ENCODE measurements at places on chromosomes 3 and 15. TPM values are rescaled to one million over a fixed set of nuclear protein-coding genes. Genes with fewer than 3 reads are reported as not detected.

The ECE2 gene
- not detected for total RNA-seq

The TEX264 gene
- 24.6 TPM for total RNA-seq

The KLHL6 gene
- total RNA-seq, result 3.5 TPM

The ZNF80 gene
- not detected for total RNA-seq

The VEPH1 gene
- 0.58 TPM for total RNA-seq

The FOXL2NB gene
- total RNA-seq, result not detected

The CACNA2D3 gene
- total RNA-seq, result 54.0 TPM

The ADAMTS17 gene
- total RNA-seq, result 10.7 TPM

- DNase-seq, result peak; percentile 30
Measured at GRCh38 chr15:51349156-51349844, 7.8 kb downstream of the GLDN start.

DNA sequence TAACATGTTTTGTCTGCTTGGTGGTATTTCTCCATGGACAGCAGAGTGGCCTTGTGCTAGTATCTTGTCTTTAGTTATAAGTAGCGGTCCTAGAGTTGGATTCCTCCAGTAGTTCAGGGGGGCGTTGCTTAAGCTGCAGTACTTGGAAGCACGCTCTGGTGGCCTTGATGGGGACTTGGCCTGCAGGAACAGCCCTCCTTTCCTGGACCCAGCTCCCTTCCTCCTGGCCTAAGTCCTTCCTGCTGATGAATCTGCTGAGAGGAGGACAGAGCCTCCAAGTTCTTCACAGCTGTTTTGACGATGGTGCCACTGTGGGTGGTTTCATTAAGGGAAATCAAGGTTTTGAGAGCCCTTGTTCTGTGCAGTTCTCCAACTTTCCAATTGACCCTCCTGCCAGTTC lies 38.6 kb upstream of the SEC22A start:
- DNase-seq, result no peak

- no peak for DNase-seq
Measured at GRCh38 chr15:44034334-44034733, 160.7 kb downstream of the FRMD5 start.

DNA sequence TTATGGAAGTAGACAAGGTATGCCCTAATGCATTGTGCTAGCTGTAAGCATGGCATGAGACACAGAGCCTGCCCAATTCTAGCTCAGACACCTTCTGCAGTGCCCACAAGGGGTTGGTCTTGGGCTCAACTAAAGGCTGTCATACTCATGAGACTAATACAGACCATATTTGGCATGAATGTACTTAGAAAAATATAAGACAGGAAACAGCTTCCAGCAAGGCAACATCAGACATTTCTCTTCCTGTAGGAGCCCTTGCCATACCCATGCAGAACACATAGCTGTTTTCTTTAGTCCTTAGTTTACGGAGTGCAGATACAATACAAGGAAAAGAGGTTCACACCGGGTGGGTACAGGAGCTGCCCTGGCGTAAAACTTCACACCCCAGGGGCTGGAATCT lies 30.5 kb upstream of the NR1I2 start:
- no peak for DNase-seq

GRCh38 chr3:119598410-119599098 lies 869 bp downstream of the PLA1A start:
- no peak for DNase-seq

GRCh38 chr15:90697175-90697574 lies 20.0 kb upstream of the BLM start:
- no peak for DNase-seq

DNA sequence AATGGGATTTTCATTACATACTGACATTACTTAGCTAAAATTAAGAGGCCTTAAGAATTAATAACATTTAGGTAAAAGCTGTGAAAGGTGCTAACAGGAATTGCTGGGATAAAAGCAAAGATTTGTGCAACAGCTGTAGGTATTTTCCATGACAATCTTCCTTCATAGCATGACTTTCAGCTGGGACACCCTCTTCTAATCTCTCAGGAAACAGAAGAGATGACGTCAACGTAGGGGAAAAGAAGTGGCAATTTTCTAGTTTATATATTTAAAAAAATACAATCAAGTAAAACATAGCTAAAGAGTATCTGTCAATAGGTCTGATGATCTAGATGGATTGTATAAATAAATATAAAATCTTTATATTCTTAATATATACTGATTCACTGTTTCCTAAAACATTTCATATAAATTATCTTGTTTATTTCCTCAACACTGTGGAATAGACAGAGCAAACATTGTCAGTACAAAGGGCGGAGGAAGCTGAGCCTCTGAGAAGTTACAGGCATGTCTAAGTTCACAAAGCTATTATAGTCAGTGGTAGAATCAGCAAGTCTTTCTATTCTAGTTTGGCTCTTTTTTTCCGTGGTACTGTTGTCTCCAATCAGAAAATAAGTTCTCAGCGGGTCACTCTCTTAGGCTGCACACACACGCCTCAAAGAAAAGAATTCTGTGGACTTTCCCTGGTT lies 217.0 kb downstream of the P3H2 start:
- peak; percentile 5 for DNase-seq

DNA sequence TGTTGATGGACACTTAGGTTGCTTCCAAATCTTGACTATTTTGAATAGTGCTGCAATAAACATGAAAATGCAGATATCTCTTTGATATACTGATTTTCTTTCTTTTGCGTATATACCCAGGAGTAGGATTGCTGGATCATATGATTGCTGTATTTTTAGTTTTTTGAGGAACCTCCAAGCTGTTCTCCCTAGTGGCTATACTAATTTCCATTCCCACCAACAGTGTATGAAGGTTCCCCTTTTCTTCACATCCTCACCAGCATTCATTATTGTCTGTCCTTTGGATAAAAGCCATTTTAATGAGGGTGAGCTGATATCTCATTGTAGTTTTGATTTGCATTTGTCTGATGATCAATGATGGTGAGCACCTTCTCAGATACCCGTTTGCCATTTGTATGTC lies 12.5 kb downstream of the PATL2 start:
- DNase-seq, result no peak

DNA sequence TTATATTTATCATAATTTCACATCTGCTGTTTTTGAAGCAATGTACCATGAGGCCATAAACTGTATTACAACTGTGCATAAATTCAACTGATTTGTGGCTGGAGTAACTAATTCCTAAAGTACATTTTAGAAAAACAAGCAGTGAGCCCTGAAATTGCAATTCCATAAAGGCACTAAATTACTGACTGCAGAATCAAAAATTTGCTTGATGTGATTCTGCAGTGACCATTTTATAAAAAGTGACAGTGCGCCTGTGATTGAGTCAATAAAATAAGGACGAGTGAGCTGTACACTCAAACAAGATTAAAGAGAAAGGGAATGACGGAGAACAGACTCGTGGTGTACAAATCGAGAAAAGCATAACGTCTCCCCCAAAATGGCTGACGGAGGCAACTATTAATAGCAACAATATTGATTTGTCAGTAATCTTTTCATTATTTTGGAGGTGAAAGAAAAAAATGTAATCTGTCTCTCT lies 121.4 kb upstream of the MEIS2 start:
- DNase-seq, result peak; percentile 16

DNA sequence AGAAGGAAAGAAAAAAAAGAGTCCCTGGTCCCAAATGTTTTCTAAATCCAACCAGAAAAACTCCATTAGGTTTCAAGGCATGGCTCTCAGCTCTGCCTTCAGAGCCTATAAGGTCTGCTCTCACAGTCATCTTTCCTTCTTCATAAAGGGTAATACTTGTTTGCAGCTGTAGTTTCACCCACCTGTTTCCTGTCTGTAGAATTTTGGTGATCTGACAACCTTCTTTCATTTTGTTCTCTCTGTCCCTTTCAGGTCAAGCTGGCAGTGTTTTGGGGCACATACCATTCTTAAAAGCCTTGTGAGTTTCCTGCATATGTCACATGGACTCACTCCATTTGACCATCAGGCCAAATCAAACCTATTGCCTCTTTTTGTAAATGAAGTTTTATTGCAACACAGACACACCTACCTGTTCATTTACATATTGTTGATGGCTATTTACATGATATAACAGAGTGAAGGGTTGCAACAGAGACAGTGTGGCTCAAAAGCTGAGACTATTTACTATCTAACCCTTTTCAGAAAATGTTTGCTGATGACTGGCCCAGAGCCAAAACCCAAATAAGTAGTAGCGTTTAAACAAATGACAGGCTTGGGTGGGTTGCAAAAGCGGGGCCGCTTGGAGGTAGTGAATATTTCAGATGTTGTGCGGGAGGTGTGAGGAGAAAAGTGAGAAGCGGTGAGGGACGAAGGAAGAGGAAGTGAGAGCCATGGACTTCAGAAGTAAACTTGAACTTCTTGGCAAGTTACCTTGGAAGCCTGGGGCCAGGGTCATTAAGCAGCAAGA lies 292.7 kb upstream of the PROK2 start:
- DNase-seq, result no peak

- no peak for DNase-seq
Measured at GRCh38 chr3:111720681-111721380, 125.7 kb upstream of the ZBED2 start.

DNA sequence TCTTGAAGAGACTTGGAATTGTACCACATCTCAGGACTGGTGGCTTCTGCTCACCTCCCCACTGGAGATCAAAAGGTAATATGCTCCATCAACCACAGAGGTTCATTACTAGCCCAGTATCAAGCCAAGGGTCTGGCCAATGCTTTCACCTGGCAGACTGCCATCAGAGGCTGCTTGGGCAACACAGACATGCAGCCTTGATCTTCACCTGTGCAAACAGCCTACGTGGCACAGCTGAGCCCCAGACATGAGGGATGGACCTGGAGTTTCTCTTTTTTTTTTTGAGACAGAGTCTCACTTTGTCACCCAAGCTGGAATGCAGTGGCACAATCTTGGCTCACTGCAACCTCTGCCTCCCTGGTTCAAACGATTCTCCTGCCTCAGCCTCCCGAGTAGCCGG lies 105.6 kb upstream of the HES1 start:
- DNase-seq, result peak; percentile 63

GRCh38 chr15:91249591-91249990 lies 149.5 kb downstream of the SV2B start:
- no peak for DNase-seq
